ENCODE measurements at places on chromosomes 7 and 10. TPM values are rescaled to one million over a fixed set of nuclear protein-coding genes. Genes with fewer than 3 reads are reported as not detected.

DNA sequence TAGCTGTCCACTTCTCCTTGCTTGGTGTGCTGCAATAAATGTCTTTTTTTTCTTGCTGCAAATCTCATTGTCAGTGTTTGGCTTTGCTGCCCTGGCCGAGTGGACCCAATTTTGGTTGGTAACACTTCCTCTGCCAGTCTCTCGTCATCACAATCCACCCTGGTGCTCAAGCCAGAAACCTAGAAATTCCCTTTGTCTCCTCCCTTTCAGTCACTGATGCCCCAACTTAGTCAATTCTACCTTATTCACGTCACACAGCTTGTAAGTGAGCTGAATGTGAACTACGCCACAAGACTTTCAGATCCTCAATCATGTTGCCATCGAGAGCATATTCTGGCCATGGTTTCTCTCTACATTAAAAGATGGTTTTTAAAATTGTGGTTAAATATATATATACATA lies 13.0 kb upstream of the FRA10AC1 start:
- no peak for DNase-seq

Gene ASZ1
- total RNA-seq: not detected

Gene DPYSL4
- not detected for total RNA-seq

DNA sequence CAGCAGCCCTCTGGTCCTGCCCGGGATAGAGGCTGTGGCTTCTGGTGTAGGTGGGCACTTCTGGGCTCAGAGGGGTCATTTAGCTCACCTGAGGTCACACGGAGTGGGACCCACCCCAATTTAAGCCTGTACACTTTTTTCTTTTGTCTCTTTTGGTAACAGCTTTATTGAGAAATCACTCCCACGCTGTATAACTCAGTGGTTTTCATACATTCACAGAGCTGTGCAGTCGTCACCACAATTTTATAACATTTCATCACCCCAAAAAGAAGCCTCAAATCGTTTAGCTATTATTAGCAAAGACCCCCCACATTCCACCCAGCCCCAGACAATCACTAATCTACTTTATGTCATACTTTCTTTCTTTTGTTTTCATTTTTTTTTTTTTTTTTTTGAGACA lies 62.3 kb downstream of the LHPP start:
- no peak for DNase-seq

DNA sequence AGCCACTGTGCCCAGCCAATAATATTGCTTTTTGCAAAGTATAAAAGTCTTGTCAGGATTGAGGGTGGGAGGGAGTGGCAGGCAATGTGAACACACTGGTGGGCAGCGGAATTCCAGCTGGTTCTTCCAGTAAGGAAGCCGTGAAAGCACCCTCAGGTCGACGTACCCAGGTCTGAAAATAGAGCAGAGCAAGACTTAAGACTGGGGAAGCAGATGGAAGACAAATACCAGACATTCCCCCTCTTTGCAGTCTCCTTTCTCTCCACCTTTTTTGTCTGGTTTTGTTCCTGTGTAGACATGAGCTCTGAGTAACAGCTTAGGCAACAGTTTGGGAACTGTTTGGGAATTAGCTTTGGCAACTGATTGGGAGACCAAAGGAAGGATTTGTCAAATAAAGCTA lies 17.6 kb upstream of the CSTF2T start:
- DNase-seq: no peak

DNA sequence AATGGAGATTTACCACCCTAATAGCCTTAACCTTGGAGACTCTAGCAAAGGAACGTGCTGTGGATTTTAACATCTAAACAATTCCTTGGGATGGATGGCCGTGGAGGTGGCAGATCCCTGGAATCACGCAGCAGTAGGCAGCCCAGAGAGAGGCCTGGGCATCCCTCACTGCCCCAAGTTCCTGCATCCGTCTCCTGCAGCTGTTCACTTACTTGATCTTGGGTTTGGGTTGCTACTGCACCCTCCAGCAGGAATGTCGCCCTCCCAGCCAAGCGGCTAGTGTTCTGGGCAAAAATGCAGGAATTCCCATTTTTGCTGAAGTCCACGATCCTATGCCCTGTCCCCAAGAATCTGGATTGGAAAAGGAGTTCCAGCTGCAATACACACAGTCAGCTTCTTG lies 166.7 kb upstream of the SH2B2 start:
- no peak for DNase-seq

Measured in right lobe of liver (tissue), 6 donors.